ENCODE measurements at places on chromosomes 12 and 14.

GRCh38 chr12:83470749-83471148, 784.0 kb downstream of the TMTC2 start:
- no peak for DNase-seq

DNA sequence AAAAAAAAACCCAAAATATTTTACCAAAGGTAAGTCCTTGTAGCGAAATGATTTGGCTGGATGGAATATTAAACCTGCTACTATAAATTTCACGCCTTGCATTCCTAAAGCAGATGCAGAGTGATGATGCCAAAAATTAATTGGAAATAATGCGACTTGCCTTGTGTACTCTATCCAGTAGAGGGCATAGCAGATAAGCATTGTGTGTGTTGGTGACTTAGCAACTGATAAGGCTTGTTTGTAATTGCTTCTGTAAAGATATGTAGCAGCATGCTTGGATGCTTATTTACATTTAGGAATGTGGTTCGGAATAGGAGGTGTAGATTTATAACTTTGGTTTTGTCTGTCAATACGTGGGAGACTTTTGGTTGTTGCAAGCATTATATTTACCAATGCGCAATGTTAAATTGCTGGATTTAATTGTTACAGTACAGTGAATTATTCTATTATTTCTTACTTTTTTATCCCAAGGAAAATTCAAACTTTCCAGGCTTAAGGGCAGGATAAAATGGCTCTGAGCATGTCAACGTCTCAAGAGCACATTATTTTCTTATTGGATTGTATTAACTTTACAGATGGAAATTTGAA, 80.5 kb downstream of the TMEM260 start:
- no peak for DNase-seq

GRCh38 chr14:76876076-76876475, 49.9 kb downstream of the LRRC74A start:
- DNase-seq = no peak

- no peak for DNase-seq
These were observed 49.8 kb upstream of the CRACR2A start for GRCh38 chr12:3802721-3803120.

GRCh38 chr12:1130571-1130970, 139.5 kb downstream of the ERC1 start:
- no peak for DNase-seq

GRCh38 chr12:123954647-123955350, 17.8 kb downstream of the CCDC92 start:
- no peak for DNase-seq

GRCh38 chr14:32304296-32304695, 24.8 kb upstream of the AKAP6 start:
- no peak for DNase-seq

GRCh38 chr12:55816881-55817344, 611 bp downstream of the SARNP start:
- DNase-seq = no peak

- no peak for DNase-seq
These were observed 273.6 kb downstream of the SUDS3 start for GRCh38 chr12:118649765-118650585.

DNA sequence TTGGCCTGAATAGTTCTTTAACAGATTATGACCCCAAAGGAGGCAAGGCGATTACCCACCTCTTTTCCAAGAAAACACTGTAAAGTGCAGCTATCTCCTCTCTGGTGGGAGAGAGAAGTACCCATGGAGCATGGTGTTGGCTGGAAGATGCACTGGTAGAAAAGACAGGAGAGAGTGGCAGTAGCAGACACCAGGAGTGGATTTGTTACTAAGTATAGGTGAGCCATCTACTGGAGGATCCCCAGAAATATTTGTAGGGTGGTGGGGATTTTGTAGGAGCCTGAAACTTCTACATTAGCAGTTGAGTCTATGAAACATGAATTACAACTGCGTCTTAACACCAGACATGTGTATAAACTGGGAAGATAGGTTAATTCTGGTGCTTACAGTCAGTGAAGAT, 148.0 kb downstream of the SLC38A4 start:
- DNase-seq = no peak

DNA sequence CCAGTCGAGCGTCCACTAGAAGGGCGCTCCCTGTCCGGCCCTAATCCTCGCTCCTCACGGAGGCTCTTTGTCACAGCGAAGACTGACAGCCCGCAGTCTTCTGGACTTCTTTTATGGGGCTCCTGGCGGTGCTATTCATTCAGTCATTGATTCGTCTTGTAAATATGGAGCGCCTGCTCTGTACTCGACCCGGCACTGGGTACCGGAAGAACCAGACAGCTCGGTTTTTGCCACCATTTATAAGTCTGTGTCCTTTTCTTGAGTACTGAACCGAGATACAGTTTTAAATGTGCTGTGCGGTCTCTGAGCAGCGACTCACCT, 570 bp downstream of the DMAC2L start:
- no peak for DNase-seq

DNA sequence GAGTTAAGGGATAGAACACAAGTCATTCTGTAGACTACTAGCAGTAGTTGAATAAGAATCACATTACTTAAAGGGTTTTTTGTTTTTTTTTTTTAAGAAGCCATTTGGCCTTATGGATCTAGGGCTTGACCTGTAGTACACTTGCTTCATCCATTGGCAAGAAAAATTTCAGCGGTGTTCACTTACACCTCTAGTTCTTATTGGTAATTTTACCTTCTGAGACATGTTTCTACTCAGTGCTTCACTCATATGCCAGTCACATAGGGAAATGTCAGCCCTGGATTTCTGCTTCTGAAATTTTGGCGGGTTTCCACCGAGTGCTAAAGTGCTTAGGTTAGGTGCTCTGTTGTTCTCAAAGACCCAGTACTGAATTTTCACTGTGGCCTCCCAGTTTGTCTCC, 72.9 kb downstream of the FRMD6 start:
- no peak for DNase-seq

DNA sequence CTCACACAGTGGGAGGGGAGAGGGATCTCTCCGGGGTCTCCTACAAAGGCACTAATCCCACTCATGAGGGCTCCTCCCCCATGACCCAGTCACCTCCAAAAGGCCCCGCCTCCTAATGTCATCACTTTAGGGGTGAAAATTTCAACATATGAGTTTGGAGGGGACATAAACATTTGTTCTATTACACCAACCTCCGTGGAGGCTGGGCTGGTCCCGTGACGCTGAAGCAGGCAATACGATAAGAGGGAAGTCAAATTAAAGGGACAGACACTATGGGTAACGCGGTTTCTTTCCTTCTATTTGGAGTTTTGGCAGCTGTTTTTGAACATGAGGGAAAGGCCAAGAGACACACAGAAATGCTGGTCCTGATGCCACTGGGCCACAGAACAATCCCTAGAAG, 175.7 kb upstream of the VASH1 start:
- no peak for DNase-seq
